ENCODE measurements at places on chromosomes 16 and 17. TPM values are rescaled to one million over a fixed set of nuclear protein-coding genes. Genes with fewer than 3 reads are reported as not detected.

KRTAP4-6 gene
- not detected for total RNA-seq

RBFOX1 gene
- total RNA-seq = not detected

SCNN1G gene
- total RNA-seq = not detected

NMT1 gene
- 77.0 TPM for total RNA-seq

SLC35G3 gene
- not detected for total RNA-seq

NPIPA2 gene
- total RNA-seq = 0.45 TPM

ABCC6 gene
- 128 TPM for total RNA-seq

PRAC2 gene
- not detected for total RNA-seq

GIT1 gene
- total RNA-seq = 9.4 TPM

OTOP2 gene
- total RNA-seq = not detected

MYL4 gene
- not detected for total RNA-seq

INTS2 gene
- 4.6 TPM for total RNA-seq

Data from left lobe of liver (tissue), 2 donors.